ENCODE measurements at places on chromosomes 7 and 10. TPM values are rescaled to one million over a fixed set of nuclear protein-coding genes. Genes with fewer than 3 reads are reported as not detected.

- no peak for DNase-seq
Measured at GRCh38 chr7:99016196-99016595, 127.7 kb downstream of the SMURF1 start.

DNA sequence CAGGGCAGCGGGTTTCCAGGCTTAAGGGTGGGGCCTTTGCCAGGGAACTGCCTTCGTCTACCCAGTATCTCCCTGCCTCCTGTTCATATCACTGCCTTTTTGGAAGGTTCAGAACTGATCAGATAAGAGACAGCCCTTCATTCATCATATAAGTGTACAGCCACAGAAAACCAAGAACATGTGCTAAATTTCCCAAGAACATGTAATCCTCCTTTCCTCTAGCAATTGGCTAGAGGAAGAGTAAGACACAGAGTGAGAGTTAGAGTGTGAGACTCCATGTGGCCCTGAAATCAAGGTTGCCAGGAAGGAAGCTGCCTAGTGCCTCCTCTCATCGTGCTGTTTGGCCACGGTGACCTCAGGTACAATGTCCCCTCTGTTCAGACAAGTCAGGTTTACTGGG is 770.9 kb downstream of the TNS3 start:
- no peak for DNase-seq

DNA sequence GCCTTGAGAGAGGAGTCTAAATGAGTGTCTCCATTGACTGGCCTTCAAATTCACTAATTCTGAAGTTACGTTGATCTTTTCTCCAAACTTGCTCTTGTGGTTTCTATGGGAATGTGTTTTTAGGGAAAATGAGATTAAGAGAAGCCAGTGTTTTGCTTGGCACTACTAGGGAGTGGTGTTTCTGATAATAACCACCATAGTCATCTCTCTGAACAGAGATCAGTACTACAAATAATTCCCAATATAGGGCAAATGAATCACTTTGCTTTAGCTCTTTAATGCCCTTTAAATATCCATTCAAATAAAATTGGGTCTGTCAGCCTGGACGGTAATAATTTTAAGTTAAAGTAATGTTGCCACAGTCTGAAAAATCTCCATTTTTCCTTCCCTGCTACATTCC is 90.8 kb downstream of the NRF1 start:
- no peak for DNase-seq

DNA sequence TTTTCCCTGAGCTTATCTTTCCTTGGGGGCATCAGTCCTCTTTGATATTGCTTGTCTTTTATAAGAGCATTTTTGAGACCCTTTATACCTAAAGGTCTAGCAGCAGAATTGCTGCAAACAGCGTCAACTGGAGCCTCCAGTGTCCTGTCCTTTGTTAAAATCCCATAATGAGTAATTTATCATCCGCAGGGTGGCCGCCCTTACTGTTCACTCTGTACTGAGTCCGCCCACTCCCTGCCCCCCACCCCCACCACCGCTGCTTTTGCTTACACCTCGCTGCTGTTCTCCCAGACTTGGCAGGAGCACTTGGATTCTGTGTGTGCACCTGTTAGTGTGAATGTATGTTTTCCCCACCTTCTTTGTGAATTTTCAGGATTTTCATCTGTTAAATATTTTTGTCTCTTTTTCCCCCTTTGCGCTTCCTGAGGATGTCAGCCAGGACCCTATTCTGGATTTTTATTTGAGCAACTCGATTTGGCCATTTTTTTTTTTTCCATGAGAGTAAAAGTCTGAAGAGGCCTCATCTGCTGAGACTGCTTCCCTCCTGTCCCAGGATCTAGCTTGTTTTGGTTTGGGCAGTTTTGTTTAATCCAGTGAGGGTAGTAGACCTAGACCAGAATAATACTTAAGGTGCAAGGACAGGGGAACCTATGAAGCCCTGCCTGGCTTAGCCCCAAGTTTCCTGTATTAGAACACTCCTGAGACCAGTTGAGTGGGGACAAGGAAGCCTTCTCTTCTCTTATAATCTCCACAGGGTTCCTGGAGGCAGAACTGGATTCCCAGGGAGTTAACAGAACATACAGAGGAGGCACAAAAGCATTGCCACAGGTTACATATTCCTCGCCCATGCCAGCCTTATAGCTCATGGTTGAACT is 8.2 kb downstream of the AGFG2 start:
- no peak for DNase-seq

GRCh38 chr10:107163881-107164861 is at the start of gene SORCS1:
Gene SORCS1, minus strand, starts transcription at chr10:107164706.
- peak; percentile 52 for DNase-seq

DNA sequence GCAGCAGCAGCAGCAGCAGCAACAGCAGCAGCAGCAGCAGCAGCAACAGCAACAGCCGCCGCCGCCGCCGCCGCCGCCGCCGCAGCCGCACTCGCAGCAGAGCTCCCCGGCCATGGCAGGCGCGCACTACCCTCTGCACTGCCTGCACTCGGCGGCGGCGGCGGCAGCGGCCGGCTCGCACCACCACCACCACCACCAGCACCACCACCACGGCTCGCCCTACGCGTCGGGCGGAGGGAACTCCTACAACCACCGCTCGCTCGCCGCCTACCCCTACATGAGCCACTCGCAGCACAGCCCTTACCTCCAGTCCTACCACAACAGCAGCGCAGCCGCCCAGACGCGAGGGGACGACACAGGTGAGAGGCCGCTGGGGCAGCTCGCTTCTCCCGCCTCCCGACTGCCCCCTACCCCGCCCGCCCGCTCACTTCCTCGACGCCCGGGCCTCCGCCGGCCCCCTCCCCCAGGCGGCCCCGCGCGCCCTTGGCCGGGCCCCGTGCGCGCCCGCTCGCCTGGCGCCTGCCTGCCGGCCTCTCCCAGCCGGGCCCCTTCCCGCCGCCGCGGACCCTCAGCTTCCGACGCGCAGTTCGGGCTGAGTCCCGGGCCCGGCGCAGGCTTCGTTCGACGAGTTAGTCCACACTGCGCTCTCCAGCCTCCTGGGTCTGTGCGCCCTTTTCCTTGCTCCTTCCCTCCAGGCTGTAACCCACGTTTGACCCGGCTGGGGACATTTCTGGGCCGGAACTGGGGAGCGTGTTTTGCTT is 882 bp downstream of the DLX6 start:
- DNase-seq: peak; percentile 75

GRCh38 chr7:14974688-14975087 is 72.1 kb upstream of the DGKB start:
- no peak for DNase-seq

DNA sequence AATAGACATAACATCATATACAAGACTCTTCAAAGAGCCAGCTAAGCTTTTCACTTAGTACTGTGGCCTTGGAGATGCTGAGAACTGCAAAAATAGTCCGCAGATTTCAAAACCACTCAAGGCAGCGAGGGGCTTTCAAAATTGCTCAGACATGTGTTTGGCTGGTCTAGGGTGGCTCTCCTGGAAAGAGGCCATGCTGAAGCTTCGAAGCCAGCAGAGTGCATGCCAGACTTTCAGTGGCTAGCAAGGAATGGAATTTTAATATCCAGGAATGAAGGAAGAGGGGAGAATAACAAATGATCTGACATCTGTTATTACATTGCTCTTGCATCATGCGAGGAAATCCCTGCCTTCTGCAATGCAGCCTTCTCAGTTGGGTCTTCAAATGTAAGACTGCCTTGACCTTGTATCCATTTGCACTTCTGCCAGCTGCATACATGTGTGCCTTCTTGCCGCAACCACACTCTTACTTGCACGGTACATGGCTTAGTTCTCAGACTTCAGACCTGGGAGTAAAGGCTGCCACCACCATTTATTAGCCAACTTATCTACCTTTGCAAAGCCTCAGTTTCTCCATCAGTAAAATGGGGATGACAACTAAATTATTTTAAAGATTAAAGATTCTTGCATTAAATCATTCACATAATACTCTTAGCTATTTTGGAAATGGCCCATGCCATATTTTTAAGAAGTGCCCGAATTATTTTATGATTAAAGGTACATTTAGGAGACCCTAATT is 55.9 kb downstream of the ITIH5 start:
- peak; percentile 33 for DNase-seq

- DNase-seq: no peak
Measured at GRCh38 chr7:43240565-43240964, 128.1 kb downstream of the HECW1 start.

GRCh38 chr7:84971360-84971759 is 215.5 kb downstream of the SEMA3D start:
- no peak for DNase-seq

NEUROD6 gene
- not detected for total RNA-seq

OGDHL gene
- total RNA-seq: 2.6 TPM

FXYD4 gene
- total RNA-seq: not detected

ZNF783 gene
- total RNA-seq: 10.8 TPM

Measured in A673 (cell line).